Panc1 (cell line): ENCODE measurements at places on chromosomes 2 and 18. TPM values are rescaled to one million over a fixed set of nuclear protein-coding genes. Genes with fewer than 3 reads are reported as not detected.

TUBA3E gene
- total RNA-seq: not detected

GPR75 gene
- total RNA-seq: 2.5 TPM

TUBB8B gene
- total RNA-seq: not detected

DPYSL5 gene
- 0.31 TPM for total RNA-seq

CHST9 gene
- 0.05 TPM for total RNA-seq

BIN1 gene
- 58.6 TPM for total RNA-seq

CFAP53 gene
- 0.23 TPM for total RNA-seq

KIAA2012 gene
- total RNA-seq: not detected

DNA sequence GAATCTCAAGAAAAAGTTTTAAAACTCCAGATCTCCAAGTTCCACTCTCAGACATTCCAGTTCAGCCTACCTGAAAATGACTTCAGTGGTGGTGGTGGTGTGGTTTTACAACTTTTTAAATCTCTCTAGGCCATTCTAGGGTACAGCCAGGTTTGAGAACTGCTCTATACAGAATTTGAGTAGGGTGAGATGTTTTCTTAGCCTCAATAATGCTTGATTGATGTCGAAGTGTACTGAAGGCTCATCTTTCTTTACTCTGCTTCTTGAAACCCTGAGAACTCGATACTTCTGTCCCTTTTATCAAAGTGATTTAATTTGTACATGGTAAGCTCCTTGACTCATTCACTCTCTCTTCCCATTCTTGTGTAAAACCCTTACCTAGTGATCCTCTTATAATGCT is 143.8 kb downstream of the FAM124B start:
- no peak for DNase-seq
- H3K27ac ChIP-seq: no peak overlapping the region
- H3K36me3 ChIP-seq: no peaks in the 10 kb centered on the region
- no peaks in the 10 kb centered on the region for H3K4me1 ChIP-seq
- H3K4me3 ChIP-seq: no peak overlapping the region

DNA sequence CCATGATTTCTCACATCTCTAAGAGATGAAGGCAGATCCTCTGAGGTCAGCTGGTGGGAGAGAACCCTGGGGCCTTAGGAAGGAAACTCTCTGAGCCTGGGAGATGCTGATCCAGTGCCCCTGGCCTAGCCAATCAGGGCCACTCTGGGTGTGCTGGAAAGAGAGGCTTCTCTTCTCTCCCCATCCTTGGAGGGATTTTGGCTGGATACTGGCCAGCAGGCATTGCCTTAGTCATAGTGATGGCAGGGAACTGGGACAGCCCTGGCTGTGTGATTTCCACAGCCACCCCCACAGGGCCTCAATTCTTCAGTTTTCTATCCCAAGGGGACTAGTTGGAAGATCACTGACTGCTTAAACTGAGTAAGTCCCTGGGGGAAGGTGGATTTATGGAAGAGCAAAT is 26.6 kb upstream of the PLB1 start:
- no peak overlapping the region for H3K27ac ChIP-seq
- H3K4me3 ChIP-seq: no peak overlapping the region
- H3K4me1 ChIP-seq: no peaks in the 10 kb centered on the region
- H3K36me3 ChIP-seq: no peaks in the 10 kb centered on the region
- H3K27me3 ChIP-seq: no peaks in the 10 kb centered on the region
- DNase-seq: no peak

DNA sequence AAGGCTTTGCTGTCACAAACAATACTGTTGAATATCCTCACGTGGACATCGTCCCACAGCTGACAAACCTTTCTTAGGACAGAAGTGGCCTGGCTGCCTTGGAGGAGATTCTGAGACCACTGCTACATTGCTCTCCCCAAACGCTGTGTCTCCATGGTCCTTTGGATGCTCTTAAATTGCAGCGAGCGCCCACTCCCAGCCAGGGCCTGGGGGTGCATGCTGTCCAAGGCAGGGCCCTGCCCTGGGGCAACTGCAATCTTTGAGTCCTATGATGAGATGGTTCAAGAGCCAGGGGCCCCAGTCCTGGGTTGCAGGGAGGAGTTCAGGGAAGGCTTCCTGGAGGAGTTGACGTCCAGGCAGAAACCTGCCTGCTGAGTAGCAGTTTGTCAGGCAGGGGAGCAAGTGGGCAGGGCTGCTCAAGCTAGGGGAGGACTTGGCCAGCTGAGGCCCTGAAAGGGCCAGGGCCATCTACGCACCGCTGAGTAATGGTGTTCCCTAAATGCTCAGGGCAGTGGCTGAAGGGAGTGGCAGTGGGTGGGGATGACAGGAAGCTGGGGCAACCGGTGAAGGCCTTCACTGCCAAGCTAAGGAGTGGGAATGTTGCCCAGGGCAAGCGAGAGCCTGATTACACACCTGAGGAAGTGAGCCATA is 10.8 kb upstream of the SDC1 start:
- no peaks in the 10 kb centered on the region for H3K27me3 ChIP-seq
- DNase-seq: no peak
- H3K4me1 ChIP-seq: peaks cover 3% of the 10 kb centered on the region; the same call in 1 of the 2 replicates
- no peak overlapping the region for H3K27ac ChIP-seq

GRCh38 chr2:203623096-203623495 is 83.3 kb upstream of the CD28 start:
- no peak overlapping the region for H3K4me3 ChIP-seq
- H3K4me1 ChIP-seq: peaks cover 3% of the 10 kb centered on the region; the same call in 1 of the 2 replicates
- no peaks in the 10 kb centered on the region for H3K27me3 ChIP-seq
- no peaks in the 10 kb centered on the region for H3K36me3 ChIP-seq
- DNase-seq: peak; percentile 22

DNA sequence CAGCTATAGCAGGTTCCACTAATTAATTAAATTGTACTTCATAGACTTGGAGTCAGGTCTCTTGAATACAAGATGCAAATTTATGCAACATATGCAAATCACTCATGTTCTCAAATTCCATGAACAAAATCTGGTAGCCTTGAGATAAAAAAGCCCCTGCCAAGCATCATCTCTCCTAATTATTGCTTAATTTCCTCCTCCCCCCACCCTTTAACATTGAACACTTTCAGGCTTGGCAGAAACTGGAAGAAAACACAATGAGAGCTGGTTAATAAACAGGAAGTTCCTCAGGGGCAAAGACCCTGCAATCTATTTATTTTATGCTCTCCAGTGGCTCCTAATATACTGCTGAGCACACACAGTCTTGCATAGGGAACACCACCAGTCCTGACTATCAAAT is 35.6 kb upstream of the ACVR1 start:
- H3K4me1 ChIP-seq: no peaks in the 10 kb centered on the region
- H3K27ac ChIP-seq: no peak overlapping the region
- no peak overlapping the region for H3K4me3 ChIP-seq
- no peaks in the 10 kb centered on the region; the same call in 1 of the 2 replicates for H3K27me3 ChIP-seq
- no peaks in the 10 kb centered on the region for H3K36me3 ChIP-seq

DNA sequence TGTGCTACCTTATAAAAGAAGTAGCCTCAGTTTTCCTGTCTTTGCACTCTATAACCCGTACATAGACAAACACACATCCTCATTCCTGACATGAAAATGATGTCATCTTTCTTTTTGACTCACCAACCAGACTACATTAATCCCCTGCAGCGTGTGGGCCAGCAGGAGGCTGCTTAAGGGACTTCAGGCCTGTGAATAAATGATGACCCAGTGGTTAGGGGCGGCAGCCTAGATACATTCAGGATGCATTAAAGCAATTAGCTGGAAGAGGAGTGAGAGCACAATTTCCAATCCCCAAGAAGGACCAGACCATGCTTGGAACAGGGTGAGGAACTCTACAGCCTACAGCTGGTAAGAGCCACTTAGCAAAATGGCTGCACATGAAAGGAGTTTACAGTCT is 57.3 kb upstream of the KLF7 start:
- no peaks in the 10 kb centered on the region for H3K4me1 ChIP-seq
- H3K36me3 ChIP-seq: no peaks in the 10 kb centered on the region
- no peak for DNase-seq
- no peak overlapping the region for H3K4me3 ChIP-seq
- H3K27ac ChIP-seq: no peak overlapping the region

GRCh38 chr2:233835230-233836186 is 18.8 kb downstream of the HJURP start:
- H3K27me3 ChIP-seq: no peaks in the 10 kb centered on the region
- peak overlapping the region; percentile 57 for H3K27ac ChIP-seq
- peaks cover 12% of the 10 kb centered on the region for H3K36me3 ChIP-seq
- peaks cover 64% of the 10 kb centered on the region for H3K4me1 ChIP-seq
- no peak overlapping the region for H3K4me3 ChIP-seq

DNA sequence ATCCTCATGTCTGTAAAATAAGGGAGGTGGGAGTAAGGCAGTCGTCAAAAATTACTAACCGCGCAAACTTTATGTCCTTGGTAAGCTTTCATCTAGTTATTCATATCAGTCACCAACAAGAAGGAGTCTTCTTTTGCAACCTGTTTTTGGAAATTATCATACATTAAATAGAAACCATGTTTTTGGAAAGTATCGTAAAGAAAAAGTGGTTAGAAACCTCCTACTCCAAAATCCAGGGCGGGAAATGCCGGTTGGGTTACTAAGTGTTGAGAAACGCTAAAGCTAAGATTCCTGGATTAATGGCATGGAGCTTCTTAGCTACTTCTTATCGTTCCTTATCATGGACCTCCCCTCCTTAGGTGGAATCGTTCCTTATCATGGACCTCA is 778 bp downstream of the BBS5 start:
- no peak for DNase-seq
- no peaks in the 10 kb centered on the region for H3K4me1 ChIP-seq
- H3K36me3 ChIP-seq: peaks cover 2% of the 10 kb centered on the region; the same call in 1 of the 2 replicates
- no peaks in the 10 kb centered on the region for H3K27me3 ChIP-seq
- H3K27ac ChIP-seq: peak overlapping the region; percentile 80

- no peaks in the 10 kb centered on the region for H3K36me3 ChIP-seq
- peaks cover 4% of the 10 kb centered on the region; the same call in 1 of the 2 replicates for H3K4me1 ChIP-seq
- H3K4me3 ChIP-seq: no peak overlapping the region
- no peaks in the 10 kb centered on the region for H3K27me3 ChIP-seq
- DNase-seq: no peak
Measured at GRCh38 chr2:1841903-1842791, 97.8 kb upstream of the PXDN start.

GRCh38 chr2:79935771-79936657 is 368.5 kb downstream of the LRRTM1 start:
- no peaks in the 10 kb centered on the region; the same call in 1 of the 2 replicates for H3K4me1 ChIP-seq
- no peaks in the 10 kb centered on the region for H3K27me3 ChIP-seq
- H3K4me3 ChIP-seq: no peak overlapping the region
- H3K36me3 ChIP-seq: no peaks in the 10 kb centered on the region
- no peak overlapping the region for H3K27ac ChIP-seq

DNA sequence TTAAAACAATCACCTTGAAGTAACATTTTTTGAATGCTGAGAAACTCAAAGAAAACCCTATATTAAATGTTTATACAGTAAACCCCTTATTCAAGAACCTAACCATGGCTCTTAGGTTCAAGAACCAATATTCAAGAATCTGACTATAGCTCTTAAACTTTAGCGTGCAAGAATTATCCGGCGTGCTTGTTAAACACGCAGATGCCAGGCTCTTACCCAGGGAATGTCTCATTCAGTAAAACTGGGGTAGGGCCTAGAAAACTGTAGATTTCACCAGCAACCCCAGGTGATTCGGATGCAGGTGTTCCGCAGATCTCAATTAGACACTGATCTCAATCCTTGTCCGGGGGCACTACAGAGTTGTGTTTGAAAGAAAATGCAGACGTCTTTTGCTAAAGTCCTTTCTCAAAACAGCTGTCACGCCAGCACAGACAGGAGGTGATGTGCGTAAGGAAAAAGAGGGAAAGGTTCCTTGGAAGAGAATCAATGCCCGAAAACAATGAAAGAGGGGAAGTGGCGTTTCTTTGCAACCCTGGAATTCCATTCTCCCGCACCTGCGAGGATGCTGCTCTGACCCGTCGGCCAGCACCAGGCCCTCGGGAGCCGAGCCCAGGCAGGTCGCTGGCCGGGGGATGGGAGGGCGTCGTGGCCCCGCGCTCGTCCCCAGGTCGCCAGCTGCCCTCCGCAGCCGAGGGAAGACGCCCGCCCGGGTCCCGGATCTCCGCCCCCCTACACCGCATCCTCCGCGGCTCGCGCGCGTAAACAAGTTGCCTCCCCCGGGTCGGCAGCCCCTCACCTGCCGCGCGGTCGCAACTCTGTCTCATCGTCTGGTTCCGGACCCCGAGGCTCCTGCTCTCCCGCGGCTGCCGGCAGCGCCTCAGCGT is 851 bp downstream of the EIF2AK3 start:
- no peaks in the 10 kb centered on the region for H3K27me3 ChIP-seq
- peak overlapping the region; percentile 86 for H3K4me3 ChIP-seq
- H3K36me3 ChIP-seq: peaks cover 3% of the 10 kb centered on the region; the same call in 1 of the 2 replicates
- peak overlapping the region; percentile 80 for H3K27ac ChIP-seq
- H3K4me1 ChIP-seq: peaks cover 21% of the 10 kb centered on the region
- no peak for DNase-seq

DNA sequence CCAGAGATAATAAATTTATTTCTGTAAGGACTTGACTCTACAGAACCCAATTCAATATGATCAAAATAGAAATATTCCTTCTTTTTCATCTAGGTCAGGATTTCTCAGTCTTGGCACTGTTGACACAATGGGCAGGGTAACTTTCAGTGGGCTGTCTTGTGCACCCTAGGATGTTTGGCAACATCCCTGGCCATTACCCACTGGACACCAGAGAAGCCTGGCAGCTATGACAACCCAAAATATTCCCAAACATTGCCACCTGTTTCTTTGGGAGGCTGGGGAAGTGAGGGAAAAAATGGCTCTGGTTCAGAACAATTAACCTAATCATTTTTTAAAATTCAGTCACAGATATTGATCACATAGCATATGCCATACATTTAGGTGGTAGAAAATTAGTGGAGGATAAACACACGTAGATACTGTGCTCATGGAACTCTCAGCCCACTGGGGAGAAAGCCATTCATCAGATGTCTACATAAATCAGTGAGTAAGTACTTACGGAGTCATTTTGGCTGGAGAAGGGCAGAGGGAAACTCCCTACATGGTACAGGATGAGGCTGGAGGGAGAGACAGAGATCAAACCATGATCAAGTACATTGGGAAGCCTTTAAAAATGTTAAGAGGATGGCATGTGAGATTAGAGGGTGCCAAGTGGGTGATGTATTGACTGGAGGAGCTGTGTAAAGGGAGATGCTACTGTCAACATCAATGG is 718 bp upstream of the TNP1 start:
- H3K36me3 ChIP-seq: no peaks in the 10 kb centered on the region
- H3K27ac ChIP-seq: no peak overlapping the region
- H3K4me3 ChIP-seq: no peak overlapping the region
- H3K27me3 ChIP-seq: no peaks in the 10 kb centered on the region
